GM12892 (cell line): ENCODE measurements at places on chromosomes 11 and 22.

DNA sequence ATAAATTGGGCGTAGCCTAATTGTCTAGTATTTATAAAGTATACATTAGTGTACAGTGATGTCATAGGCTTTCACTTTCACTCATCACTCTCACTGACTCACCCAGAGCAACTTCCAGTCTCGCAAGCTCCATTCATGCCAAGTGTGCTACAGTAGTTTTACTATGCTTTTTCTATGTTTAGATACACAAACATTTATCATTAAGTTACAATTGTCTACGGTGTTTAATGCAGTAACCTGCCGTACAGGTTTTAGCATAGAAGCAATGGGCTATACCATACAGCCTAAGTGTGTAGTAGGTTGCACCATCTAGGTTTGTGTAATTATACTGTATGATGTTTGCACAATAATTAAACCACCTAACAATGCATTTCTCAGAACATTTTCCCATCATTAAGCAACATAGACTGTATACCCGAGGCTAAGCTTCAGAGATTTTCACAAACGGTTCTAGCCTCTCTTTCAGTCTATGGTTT lies 17.5 kb downstream of the OR9G1 start:
- DNase-seq: no peak

DNA sequence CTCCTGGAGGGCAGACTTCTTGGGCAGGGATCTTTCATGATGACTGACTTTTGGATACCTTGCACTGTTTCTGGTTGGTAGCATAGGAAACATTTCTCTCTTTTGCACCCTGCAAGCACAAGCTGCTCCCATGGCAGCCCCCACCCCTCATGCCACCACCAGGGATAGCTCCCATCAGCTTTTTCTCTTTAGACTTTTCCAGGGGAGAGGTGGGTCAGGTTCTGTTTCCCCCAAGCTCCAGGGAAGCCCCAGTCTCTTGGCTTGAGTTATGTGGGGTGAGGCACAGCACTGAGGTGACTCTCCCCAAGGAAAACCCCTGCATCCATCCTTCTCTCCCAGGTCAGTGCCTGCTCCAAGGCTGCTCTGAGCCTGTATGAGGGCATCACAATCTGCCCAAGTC lies 22.5 kb downstream of the LRRC32 start:
- DNase-seq: no peak

DNA sequence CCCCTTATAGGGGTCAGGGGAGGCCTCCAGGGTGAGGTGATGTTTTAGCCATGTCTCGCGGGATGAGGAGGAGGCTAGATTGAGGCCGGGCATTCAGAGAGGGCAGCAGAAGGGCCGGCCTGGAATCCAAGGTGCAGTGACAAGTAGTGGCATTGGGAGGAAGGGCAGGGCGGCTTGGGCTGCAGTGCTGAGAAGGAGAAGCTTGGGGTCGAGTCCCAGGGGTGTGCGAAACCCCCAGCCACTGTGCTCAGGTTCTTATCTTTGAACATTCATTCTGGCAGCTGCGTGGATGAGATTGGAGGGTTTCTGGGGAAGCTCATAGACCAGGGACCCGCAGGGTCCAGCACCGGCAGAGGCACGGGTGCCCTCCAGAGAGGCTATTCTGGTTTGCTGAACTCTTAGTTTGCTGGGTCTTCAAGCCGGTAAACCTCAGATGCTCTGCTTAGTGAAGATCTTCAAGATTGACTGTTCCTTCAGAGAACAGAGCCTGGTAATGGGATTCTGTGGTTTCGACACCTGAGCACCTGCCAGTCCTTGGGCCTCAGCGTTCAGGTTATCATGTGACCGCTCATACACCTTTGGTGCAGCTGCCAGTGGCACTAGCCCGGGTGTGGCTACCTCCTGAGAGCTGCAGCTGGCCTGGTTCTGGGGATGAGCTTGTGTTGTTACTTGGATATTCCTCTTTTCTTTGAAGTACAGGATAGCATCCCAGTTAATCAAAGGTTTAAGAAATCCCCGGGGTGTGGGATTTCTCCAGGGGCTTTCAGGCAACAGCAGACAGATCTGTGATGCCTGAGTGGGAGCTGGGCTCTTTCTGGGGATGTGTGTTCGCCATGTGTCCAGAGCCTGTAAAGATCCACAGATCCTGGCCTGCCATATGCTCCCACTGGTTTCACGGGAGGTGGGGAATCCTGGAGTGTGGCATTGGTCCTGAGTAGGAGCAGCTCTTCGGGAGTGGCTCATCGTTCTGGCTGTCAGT lies 152.8 kb downstream of the TBC1D22A start:
- no peak for DNase-seq

- no peak for DNase-seq
Observed at GRCh38 chr11:128933481-128934178, 9.0 kb downstream of the TP53AIP1 start.

DNA sequence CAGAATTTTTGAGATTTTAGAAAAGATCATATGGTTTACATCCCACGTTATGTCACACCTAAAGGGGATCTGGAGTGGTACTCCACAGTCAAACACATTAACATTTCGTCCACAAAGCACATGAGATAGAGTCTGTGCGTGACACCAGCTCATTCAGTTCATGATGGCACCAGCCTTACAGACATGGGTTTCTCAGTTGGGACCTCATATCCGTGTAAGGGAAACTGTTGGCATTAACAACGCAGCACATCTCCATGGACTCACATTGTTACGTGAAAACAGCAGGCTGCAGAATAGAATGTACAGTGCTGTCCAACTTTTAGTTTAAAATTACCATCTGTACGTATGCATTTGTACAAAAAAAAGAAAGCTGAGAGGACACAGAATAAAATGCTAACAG lies 14.0 kb downstream of the RIC8A start:
- DNase-seq: no peak

DNA sequence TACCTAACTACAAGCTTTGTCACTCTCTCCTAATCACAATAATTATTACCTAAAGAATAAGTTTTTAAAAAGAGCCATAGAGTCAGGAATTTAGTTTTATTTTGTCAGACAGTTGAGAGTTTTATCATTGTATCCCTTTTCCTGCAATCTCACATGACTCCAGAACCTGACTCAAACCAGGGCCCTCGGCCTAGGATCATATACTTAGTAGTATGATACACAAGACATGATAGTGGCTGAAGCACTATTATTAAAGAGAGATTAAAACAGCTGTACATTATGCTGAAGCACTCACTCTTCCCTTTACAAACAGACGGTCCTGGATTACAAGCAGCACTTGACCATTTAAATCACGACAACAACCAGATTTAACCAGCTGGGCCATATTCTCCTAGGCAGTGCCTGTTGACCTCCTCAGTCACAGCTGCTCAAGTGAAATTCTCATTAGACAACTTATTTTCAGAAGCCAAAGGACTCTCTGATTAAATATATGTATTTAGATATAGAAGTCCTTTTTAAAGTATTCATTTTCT lies 44.0 kb downstream of the SOX6 start:
- no peak for DNase-seq

- DNase-seq: no peak
Observed at GRCh38 chr22:24302591-24302990, 32.0 kb downstream of the SPECC1L start.

GRCh38 chr22:41875531-41876270 lies 39.2 kb downstream of the SHISA8 start:
- no peak for DNase-seq

DNA sequence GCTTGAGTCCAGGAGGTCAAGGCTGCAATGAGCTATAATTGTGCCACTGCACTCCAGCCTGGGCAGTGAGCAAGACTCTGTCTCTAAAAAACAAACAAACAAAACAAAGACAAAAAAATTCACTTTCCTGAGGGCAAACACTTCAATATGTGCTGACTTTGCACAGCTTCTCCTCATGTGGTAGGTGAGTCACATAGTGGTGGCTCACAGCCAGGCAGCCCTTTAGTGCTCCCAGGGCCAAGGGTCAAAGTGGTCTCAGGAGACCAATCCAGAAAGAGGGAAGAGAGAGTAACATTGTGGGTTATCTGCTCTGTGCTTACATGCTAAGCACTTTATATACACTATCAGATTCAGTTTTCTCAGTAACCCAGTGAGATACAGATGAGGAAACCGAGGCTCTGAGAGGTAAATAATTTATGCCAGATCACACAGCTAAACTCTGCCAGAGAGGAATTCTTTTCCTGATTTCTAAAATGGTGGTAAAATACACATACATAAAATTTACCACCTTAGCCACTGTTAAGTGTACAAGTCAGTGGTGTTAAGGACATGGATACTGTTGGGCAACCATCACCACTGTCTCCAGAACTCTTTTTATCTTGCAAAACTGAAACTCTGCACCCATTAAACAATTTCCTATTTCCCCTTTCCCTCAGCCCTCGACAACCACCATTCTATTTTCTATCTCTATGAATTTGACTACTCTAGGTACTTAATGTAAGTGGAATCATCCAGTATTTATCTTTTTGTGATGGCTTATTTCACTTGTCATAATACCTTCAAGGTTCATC lies 231.7 kb upstream of the NARS2 start:
- DNase-seq: no peak

- DNase-seq: no peak
Observed at GRCh38 chr11:120388261-120388660, 52.0 kb downstream of the ARHGEF12 start.

GRCh38 chr11:8365216-8365941 lies 101.7 kb upstream of the LMO1 start:
- DNase-seq: no peak

- DNase-seq: no peak
Observed at GRCh38 chr11:92830377-92831155, 138.9 kb upstream of the MTNR1B start.

- no peak for DNase-seq
Observed at GRCh38 chr11:70064008-70064725, 13.9 kb upstream of the ANO1 start.

DNA sequence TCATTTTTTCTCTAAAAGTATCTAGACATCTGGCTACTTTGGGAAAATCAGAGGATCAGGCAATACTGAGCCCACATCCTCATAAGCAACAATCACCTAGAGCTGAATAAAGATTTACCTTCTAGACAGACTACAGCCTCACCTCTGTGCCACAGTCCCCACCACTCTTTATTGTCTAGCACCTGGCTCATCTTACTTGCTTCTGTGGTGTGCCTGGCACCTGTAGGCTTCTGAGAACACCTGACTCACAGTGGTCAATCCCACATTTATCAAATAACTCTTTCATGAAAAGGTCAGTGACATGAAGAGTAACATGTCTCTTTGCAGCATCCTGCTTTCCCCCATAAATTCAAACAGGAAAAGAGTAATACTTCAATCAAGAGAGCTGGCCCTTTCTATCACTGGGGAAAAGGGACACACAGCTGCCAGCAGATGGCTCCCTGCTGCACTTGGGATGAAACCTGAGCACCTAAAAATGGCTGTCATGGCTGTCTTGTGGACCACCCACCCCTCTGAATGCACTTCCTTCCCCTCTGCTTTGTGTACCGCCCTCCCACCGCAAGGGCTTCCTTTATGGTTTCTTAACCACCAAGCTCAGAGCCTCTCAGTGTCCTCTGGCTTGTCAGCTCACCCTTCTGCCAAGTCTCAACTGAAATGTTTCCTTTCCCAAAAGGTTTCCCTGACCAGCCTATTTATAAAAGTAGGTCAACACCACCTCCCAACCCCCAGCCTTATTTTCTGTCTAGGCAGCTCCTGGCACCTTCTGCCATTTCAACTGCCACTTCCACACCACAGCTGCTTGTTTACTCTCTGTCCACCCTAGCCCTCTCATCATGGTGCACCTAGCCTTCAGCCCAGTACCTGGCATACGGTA lies 9.3 kb downstream of the TFIP11 start:
- DNase-seq: peak; percentile 31

DNA sequence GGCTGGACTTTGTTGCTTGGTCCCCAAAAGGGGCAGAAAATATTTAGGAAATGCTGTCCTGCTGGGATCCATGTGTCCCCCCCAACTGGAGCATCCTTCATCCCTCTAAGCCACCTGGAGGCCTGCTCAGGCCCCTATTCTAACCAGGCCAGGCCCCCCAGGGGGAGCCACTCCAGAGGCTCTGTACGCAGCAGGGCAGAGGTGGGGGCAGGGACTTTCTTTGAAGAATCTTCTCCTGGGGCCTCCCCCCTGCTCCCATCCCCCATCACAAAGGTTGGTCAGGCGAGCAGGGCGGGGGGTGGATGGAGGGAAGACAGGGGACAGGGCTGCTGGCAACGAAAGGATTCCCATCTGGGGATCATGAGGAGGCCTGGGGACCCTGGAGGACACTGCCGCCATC lies 170.8 kb downstream of the MN1 start:
- DNase-seq: no peak
